ENCODE measurements at places on chromosomes 4 and X.

DNA sequence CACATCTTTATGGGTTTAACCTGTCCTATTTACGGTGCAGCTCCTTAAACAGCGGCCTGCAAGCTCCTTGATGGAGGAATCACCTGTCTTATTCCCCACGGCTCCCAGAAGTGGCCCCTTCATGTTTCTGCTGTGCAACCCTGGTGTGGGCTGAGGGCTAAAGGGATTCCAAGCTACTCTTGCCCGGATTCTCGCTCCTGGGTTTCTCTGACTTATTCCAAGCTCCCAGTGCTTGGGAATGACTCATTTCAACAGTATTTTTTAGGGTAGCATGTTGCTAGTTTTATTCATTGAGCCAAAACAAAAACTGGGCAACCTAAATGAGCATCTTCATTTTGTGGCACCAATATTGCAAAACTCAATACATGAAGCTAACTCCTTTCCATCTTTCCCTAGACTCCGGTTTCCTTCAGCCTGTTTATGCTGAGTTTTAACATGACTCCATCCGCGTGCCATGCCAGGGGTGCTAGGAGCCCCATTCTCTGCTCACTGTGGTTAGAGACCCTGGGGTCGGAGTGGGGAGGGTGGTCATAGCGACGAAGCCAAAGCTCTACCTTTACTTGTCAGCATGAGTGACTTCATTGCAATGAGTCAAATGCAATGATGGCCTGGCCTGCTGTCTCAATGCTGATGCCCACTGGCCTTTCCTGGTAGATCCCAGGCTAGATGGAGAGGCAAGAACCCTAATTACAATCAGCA, 349.7 kb downstream of the NR3C2 start:
- DNase-seq, result no peak

DNA sequence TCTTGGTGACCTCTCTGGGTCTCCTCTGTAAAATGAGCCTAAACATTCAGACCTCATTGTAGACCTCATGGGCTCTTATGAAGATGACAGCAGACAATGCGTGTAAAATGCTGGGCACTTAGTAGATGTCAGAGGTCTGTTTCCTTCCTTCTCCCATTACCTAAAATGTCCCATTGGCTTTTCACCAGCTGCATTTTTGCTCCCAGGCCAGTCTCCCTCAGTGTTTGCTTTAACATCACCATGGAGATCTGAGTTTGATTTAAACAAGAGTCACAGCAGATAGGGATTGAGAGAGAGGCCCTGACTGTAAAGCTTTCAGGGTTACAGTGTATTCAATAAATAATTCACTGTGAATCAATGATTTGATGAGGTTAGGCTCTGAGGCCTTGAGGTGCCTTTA, 24.3 kb downstream of the PSAPL1 start:
- DNase-seq, result no peak

DNA sequence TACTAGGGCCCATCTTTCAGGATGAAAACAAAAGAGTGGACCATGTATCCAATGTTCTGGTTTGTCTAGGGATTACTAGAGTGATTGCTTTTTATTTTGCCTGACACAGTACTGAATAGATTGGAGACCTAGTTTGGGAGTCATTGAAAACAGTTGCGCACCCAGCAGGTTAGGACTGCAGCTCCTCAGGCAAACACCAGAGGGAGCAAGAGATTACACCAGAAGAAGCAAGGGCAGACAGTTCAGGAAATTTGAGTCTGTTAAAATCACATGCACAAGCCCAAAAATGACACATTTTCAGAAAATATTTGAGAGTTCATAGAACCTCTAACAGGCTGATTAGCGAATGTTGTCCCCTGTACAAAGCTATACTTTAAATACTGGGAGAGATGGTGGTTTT, 55.6 kb downstream of the CYLC1 start:
- DNase-seq, result peak; percentile 0

- DNase-seq, result peak; percentile 69
Measured at GRCh38 chrX:51496501-51497291, at the start of gene NUDT11. NUDT11 (minus strand) TSS chrX:51496592; CDS start chrX:51496444, 148 bp downstream.

GRCh38 chr4:102799816-102800215, 27.5 kb downstream of the UBE2D3 start:
- no peak for DNase-seq

GRCh38 chr4:133058701-133059100, 90.4 kb upstream of the PCDH10 start:
- DNase-seq, result no peak

- DNase-seq, result peak; percentile 59
Measured at GRCh38 chr4:138111462-138112000, 130.6 kb downstream of the SLC7A11 start.

DNA sequence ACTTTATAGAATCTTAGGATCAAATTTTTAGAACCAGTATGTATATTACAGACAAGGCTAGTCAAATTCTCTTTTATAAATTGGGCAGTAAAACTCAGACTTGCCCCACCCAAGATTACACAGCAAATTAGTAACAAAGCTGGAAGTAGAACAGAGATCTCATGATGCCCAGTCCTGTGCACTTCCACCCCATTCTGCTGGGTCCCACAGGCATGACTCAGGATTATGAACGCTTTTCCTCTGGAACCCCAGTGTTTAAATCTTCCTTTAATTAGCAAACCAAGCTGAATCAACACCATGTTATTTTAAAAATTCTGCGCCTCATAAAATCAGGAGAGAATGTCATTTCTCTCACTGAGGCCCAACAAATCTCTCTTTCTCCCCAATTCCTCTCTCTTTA, 1.5 kb upstream of the IL13RA2 start:
- DNase-seq, result no peak

- DNase-seq, result no peak
Measured at GRCh38 chr4:99617374-99617773, 40.3 kb downstream of the C4orf54 start.

DNA sequence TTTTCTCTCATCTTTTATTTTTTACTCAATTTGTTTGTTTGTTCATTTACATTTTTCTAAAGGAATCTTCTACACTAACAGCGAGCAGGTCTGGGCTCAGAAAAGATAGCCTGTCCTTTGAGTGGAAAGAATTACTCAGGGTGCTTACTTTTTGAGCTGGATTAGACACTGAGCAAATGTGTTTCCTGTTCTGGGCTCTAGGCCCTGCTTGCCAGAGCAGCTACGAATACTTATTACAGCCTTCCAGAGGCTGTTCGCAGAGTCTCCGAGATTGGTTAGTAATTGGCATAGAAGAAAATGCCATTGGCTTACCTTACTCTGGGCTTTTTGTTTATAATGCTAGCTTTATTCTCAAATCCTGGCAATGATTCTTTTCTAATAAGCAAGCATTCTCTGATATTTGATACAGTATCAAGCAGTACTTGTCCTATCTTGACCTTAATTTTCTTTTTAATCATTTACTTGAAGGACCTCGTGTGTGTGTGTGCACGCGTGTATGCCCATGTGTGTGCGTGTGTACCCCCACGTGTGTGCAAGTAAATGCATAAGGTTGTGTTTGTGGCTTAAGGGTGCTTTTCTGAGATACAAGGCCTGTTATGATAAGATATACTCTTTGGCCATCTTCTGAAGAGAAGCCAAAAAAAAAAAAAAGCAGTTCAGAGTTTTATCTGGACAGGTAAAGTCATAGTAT, 76.2 kb upstream of the GRXCR1 start:
- no peak for DNase-seq

- no peak for DNase-seq
Measured at GRCh38 chr4:165088366-165088765, 24.3 kb downstream of the TMEM192 start.

DNA sequence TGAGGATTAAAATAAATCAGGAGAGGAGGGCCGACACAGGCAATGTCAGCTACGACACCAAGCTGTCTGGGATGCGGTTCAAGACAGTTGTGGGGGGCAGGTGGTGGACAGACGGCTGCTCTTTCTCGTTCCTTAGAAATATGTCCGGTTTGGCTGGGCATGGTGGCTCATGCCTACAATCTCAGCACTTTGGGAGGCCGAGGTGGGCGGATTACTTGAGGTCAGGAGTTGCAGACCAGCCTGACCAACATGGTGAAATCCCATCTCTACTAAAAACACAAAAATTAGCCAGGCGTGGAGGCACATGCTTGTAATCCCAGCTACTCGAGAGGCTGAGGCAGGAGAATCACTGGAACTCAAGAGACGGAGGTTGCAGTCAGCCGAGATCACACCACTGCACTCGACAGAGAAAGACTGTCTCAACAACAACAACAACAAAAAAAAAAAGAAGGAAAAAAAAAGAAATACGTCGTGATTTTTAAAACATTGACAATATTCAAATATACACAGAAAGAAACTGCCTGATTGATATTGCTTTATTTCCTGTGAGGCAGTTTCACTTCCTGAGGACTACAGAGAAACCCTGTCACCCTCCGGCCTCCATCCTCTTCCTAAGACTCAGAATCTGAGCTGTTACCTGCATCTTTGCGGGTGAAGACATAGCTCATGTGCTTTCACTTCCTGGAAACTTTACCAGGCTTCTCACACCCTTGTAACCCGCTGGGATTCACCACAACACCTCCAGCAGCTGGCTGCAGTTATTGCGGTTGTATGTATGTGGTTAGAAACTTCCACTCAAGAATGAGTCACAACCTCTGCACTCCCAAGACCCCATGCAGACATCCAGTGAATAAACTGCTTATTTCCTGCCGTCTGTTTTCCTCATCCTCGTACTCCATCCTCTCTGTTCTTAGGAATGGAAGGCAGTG, 63.8 kb upstream of the STS start:
- peak; percentile 92 for DNase-seq

DNA sequence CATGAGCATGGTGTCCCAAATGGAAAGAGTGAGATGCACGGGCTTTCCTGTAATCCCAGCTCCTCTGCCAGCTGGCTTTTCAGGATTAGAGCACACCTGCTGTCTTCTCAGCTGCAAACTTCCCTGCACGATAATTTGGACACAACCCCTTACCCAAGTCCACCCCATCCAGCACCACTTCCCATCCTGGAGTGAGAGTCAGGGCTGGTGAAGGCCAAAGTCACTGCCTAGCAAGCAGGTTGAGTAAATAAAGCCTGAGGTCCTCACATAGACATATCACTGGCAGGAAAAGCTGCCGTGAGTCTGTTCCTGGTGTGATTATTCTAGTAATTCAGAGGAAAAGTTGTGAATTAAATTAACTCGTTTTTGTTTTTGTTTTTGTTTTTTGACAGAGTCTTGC, 113.9 kb upstream of the MBNL3 start:
- no peak for DNase-seq

GRCh38 chr4:17426222-17426621, 85.7 kb downstream of the QDPR start:
- no peak for DNase-seq

DNA sequence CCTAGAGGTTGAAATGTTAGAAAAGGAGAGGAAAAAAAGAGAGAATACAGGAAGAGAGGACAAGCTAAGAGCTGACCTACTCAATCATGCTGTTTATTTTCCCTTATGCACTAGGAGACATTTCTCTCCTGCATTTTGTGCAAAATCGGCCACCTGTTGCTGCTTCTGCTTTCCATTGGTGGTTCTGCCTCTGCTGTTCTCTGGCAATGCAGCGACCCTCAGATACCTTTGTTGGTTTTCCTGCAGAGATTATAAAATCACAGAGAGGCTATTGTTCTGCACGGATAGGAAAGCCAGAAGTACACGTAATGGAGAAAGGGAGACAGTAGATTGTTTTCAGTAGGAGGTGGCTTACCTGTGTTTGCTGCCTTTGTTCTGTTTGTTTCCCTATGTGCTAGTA, 108.9 kb downstream of the UNC5C start:
- no peak for DNase-seq

DNA sequence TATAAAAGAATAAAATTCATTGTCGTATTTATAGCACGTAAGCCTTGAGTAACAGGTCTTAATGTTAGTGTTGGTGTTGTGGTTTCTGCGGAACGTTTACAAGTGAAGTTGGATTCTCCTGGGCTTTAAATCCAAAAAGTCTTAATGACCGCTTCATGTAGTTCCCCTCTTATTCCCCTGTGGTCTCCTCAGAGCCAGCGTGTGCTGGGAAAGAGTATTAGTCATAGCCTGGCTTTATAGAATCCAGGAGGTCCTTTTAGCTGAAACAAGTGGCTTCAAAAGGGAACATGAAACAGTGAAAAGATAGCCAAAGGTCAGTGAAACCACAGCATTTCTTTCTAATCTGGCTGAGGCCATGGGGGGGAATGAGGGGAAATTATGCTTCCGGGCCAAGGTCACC, 79.1 kb downstream of the CLCN4 start:
- peak; percentile 70 for DNase-seq

- DNase-seq, result no peak
Measured at GRCh38 chr4:18405054-18405453, 383.5 kb upstream of the LCORL start.

DNA sequence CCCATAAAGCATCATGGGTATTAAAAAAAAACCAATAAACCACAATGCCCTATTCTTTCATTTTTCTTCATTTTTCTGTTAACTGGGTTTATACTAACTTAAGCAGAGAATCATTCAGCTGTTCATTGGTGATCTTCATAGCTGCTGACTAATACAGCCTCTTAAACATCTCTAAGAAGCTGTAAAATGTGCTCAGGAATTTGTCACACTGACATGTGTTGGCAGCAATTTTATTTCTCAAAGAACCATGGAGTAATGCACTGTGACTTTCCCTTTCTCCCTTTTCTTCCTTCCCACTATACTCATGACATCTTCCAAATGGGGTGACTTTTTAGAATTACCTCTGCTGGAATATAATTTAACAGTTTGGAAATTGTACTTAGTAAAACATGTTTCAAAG, 315.4 kb downstream of the ANTXR2 start:
- no peak for DNase-seq

- peak; percentile 30 for DNase-seq
Measured at GRCh38 chrX:38985375-38985774, 184.1 kb downstream of the MID1IP1 start.

DNA sequence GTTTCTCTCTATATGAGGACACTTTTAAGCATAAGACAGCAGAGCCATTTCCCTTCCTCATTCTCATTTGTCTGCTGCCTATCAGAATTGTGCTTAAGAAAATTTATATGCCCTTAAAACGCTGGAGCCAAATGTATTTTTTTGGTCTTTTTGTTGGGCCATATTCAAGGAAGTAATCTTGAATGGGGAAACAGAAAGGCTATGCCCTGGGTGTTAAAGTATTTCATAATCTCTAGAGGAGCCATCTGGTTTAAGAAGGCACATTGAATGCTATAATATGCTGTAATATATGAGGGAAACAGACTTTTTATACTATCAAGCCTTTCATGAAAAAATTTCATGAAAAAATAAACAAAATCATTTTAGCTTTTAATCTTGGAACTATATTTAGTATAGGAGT, 4.3 kb downstream of the DMD start:
- DNase-seq, result no peak

GRCh38 chr4:6270636-6271121, 1.0 kb downstream of the WFS1 start:
- peak; percentile 49 for DNase-seq

GRCh38 chrX:67720344-67720743, 176.5 kb downstream of the AR start:
- DNase-seq, result peak; percentile 36

GRCh38 chr4:112916868-112917267, 132.6 kb upstream of the ANK2 start:
- peak; percentile 45 for DNase-seq

All from choroid plexus epithelial cell (primary cell).